Anterior cingulate cortex (tissue), 58 donors: ENCODE measurements at places on chromosomes 11 and 22.

DNA sequence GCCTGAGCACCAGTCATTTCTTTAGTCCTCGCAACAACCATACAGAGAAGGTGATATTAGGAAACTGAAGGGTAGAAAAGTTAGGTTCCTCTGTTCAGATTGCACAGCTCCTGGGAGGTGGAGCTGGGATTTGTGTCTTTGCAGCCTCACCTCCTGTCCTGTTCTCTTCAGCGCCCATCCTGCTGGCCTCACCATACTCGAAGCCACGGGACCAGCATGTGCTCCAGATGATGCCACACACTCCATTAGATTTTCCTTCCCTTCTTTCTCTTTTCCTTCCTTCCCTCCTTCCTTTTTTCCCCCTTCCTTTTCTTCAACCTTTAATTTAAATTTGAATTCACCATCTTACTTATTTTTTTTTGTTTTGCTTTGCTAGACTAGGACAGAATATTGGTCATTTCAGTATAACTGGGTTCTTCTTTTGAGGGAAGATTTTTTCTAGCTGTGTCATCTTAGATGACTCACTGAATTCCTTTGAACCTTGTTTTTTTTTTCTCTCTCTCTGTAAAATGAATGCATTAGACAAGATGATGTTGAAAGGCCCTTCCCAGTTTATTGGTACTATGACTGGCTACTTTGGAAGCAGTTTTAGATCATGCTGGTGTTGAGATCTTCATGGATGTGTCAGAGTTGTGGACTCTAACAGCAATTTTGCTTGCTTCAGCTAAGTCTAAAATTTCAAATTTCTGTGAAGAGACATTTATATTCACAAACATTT is 662.5 kb upstream of the TENM4 start:
- no peak for DNase-seq

- DNase-seq, result no peak
Measured at GRCh38 chr22:45058622-45058912, 48.8 kb upstream of the PHF21B start.

- no peak for DNase-seq
Measured at GRCh38 chr22:24068717-24069297, 57.7 kb downstream of the CABIN1 start.

DNA sequence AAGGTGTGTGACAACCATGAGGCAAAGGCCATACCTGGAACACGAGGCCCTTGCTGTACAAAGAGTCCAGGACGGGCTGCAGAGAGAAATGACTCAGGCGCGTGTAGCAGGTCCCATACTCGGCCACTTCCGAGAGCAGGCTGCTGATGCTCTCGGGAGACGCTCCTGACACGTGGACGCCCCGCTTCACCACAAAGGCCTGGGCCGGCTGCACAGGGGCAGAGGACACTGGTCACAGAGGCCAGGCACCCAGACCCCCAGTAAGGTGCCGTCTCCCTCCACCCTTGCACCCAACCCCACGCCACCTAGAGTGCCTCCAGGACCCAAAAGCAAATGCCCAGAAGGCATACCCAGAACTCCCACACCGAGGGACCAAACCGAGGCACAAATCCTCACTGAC is 15.5 kb downstream of the TUBGCP6 start:
- DNase-seq, result no peak

- no peak for DNase-seq
Measured at GRCh38 chr11:121630041-121630440, 177.3 kb upstream of the SORL1-AS1 start.
